ENCODE measurements at places on chromosomes 1 and 21.

GRCh38 chr1:63555480-63555879 is 32.2 kb downstream of the EFCAB7 start:
- no peak for DNase-seq

DNA sequence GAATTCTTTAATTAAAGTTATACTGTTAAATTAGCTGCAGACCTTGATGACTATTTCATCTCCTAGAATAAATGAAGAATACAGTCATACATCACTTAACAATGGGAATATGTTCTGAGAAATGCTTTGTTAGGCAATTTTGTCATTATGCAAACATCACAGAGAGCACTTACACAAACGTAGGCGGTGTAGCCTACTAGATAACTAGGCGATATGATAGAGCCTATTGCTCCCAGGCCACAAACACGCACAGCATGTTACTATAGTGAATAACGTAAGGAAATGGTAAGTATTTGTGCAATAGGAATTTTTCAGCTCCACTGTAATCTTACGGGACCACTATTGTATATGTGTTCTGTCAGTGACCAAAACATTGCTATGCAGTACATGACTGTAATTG is 37.6 kb upstream of the DESI2 start:
- DNase-seq: no peak

DNA sequence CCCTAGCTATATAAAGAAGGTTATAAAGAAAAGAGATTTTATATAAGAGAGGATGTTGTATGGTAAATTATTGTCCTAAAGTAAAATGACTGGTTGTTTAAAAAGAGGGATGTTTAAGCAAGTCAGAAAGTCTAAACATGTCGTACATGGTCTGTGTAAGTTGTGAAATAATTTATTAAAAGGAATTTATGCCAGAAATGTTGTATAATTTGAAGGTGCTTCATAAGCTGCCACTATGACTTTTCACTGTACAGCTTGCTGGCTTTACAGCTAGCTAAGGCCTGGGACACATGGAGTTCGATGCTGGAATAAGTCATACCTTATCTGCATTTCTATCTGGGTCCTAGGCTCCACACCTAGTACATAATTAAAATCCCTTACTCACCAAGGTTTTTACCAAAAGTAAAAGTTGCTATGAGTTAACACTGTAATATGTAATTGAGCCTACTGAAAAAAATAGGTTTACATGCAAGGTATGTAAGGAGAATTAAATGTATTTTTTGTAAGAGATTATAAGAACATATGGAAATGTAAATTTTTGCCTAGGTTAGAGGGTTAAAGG is 59.0 kb upstream of the EDEM3 start:
- no peak for DNase-seq

- DNase-seq: no peak
Observed at GRCh38 chr1:229226796-229227195, 44.1 kb upstream of the RAB4A start.

- DNase-seq: no peak
Observed at GRCh38 chr1:25770541-25771220, 29.3 kb upstream of the SELENON start.

DNA sequence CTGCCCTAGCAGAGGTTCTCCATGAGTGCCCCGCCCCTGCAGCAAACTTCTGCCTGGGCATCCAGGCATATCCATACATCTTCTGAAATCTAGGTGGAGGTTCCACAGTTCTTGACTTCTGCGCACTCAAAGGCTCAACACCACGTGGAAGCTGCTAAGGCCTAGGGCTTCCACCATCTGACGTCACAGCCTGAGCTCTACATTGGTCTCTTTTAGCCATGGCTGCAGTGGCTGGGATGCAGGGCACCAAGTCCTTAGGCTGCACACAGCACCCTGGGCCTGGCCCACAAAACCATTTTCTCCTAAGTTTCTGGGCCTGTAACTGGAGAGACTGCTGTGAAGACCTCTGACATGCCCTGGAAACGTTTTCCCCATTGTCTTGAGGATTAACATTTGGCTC is 272.6 kb upstream of the PLXNA2 start:
- no peak for DNase-seq

- DNase-seq: no peak
Observed at GRCh38 chr1:19029191-19030085, 73.0 kb upstream of the IFFO2 start.

GRCh38 chr1:26035959-26036755 is 9.8 kb downstream of the SLC30A2 start:
- DNase-seq: peak; percentile 69

- DNase-seq: no peak
Observed at GRCh38 chr1:13781907-13782633, 82.1 kb downstream of the PRDM2 start.

- no peak for DNase-seq
Observed at GRCh38 chr1:150410582-150411101, 46.7 kb downstream of the RPRD2 start.

- no peak for DNase-seq
Observed at GRCh38 chr1:24555591-24556413, at the start of gene NCMAP. Gene NCMAP, plus strand, starts transcription at chr1:24556087. Its CDS starts 39,344 bp downstream, at chr1:24595431.

- DNase-seq: no peak
Observed at GRCh38 chr1:179817789-179818188, 59.8 kb downstream of the TOR1AIP2 start.

DNA sequence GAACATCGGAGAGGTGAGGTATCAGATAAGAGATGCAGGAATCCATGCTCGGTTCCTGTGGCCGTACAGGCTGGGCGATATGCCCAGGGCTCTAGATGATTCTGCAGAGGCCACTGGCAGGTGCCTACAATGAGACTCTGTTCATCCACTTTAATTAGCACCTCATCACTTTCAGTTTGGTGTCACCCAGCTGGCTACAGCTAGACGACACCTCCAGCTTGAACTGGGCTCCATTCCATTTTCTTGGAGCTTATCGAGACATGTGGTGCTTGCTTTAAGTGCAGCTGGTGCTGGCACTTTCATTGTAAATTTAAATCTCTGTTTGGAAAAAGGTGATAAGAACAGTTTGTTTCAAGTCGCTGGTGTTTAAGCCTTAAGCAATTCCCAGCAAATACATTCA is 322.5 kb upstream of the ADGRL2 start:
- DNase-seq: no peak

DNA sequence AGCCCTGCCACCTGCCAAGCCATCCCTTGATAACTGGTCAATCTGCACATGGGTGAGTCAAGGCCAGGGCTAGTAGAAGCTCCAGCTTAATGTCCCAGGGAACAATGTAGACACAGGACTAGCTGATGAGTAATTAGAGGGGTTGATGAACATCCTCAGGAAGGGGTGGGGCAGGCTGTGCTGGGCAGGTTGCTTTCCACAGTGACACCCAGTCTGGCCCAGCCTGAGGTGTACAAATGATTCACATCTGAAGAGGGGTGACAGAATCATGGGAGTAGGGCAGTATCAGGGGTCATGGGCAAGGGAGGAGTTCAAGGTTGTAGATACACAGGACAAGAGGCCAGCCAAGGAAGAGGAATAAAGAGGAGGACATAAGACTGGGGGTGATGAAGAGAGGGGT is 4.3 kb downstream of the LPAR3 start:
- no peak for DNase-seq

DNA sequence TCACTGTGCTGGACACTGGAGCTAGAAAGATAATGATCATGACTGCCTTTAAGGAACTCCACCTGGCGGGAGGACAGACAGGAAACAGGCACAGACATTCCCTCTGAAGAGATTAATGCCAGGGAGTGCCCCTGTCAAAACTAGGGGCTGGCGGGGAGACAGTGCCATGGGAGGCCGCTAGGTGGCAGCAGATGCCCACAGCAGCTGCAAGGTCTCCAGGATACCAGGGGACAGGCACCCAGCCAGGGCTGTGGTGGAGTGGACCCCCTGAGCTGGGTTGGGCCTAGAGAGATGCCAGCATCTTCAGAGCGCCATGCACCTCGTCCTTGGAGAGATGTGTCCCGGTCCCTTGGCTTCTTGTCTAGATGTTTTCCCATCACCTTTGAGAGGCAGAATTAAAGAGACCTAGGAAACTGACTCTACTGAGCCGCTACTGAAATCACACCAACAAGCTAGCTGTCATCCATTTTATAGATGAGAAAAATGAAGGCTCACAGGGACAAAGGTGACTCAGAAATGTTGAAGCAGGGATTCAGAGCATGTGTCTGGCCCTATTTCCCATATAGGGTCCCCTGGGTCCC is 3.6 kb downstream of the REN start:
- DNase-seq: peak; percentile 57

- no peak for DNase-seq
Observed at GRCh38 chr1:206716870-206717673, 32.4 kb downstream of the MAPKAPK2 start.

GRCh38 chr1:9538669-9539164 is 548 bp upstream of the SLC25A33 start:
- DNase-seq: no peak

- no peak for DNase-seq
Observed at GRCh38 chr1:237863234-237863633, 27.5 kb downstream of the ZP4 start.

DNA sequence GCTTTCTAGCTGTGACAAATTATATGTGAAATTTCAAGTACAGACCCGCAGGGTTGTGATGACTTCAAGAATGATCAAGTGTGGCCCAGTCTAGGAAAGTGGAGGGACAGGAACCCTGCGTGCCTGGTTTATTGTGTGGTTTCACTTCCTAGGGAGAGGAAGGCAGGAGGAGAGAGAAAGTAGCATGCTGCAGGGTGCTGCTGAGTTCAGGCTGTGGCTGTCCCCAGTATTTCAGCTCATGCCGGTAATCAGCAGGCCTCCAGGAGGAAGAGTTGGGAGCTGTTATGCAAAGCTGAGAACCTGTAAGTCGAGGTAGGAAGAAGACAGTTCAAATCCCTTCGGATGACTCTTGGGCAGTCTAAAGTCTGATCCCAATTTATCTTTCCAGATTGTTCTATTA is 140.4 kb downstream of the ROR1 start:
- no peak for DNase-seq

DNA sequence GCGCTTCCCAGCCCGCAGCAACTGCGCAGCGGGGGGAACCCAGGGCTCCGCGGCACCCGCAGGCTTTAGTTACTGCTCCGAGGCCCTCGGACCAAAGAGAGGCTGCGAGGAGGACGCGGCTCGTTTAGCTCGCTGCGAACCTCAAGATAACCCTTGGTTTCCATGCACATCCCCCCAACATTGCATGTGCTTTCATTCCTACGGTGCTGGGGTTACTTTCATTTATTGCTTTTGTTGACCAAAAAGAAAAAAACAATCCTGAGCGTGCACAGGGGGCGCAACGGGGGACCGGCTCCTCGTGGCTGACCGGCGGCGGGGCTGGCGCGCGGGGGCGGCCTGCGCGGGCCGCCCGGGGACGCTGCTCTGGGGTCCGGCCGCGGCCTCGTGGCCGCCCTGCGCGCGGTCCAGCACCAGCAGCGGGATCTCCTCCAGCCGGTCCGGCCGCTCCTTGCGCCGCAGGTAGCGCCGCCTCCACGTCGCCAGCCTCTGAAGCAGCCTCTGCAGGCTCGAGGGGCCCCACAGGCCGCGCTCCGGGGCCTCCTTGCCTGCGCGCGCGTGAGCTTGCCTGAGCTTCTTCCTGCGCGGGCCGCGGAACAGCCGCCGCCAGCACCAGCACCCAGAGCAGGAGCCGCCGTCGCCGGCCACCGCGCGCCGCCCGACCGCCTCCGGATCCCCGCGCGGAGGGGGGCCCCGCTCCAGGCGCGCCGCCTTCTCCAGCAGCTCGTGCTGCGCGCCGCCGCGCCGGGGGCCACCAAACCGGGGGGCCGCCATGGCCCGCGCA is 77.4 kb downstream of the DESI2 start:
- DNase-seq: peak; percentile 56

DNA sequence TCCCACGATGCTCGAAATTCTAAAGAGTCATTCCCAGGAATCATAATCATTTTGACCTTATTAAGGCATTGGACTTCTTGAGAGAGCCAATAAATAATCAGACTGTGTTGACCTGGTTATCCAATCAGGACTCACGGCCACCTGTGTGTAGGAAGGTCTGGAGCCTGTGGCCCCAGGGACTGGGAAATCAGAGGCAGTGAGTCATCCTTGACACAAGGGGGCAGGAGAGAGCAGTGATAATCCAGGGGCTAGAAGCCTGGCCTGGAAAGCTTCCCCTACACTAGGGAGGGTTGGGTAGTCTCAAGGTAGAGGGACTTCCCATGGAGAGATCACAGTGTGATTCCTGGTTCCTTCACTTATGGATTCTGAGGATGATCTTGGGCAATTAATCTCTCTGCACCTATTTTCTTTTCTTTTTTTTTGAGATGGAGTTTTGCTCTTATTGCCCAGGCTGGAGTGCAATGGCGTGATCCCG is 4.7 kb downstream of the MR1 start:
- peak; percentile 67 for DNase-seq

- DNase-seq: no peak
Observed at GRCh38 chr1:114015075-114015474, 35.8 kb downstream of the OLFML3 start.

DNA sequence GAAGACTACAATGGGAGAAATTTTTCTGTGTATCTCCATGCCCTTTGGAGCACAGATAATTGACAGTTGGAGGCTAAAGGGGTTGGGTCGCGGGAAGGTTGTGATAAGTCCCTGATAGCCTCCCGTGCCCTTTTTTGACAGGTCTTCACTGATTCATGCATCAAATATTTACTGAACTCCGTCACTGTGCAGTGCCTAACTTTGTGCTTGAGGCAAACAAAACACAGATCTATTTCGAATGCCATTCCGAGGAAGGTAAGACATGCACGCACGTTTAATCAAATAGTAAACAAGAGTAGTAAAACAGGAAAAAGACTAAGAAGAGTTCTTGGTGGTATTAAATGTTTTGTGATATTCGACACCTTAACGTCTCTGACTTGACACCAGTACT is 494 bp upstream of the PIP5K1A start:
- DNase-seq: no peak

GRCh38 chr1:225677350-225678124 is 24.6 kb upstream of the ENAH start:
- DNase-seq: no peak

DNA sequence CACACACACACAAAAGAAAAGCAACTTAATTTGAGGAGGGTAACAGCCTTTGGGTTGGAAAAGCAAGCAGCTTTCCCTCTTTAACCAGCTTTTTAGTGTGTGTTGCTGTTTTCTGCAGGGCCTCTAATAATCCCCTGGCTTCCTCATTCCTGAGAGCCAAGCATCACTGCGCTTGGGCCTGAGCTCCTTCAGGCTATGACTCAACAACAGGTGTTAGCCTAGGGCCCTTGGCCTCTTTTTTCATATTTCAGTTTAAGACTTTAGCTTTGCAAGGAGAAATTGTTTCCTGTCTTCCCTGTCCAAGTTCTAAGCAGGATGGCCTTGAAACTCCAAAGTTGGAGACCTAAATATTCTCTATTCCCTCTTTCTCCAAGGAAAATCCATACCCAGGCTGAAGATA is 26.2 kb upstream of the SNX27 start:
- DNase-seq: peak; percentile 42

DNA sequence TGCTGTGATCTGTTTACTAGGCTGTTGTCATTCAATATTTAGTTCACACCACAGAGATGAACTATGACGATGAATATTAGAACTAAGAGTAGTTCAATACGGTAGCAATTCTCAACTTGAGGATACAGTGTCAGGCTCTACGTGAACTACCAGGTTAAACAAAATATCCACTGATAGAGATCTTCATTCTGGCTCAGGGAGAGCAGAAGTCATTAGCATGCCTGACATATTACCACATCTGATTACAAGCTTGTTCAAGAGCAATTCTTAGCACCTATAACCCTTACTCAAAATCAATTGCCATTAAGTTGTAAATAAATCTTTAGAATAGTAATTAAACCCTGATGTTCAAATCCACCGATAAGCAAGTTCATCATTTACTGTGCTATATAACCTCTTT is 207.2 kb downstream of the CHRM3 start:
- no peak for DNase-seq

- no peak for DNase-seq
Observed at GRCh38 chr1:226691247-226691646, 47.8 kb downstream of the ITPKB start.

All from kidney glomerular epithelial cell (primary cell).